ENCODE measurements at places on chromosomes 6 and 20.

- no peak for DNase-seq
Measured at GRCh38 chr6:127932708-127933107, 31.9 kb upstream of the THEMIS start.

DNA sequence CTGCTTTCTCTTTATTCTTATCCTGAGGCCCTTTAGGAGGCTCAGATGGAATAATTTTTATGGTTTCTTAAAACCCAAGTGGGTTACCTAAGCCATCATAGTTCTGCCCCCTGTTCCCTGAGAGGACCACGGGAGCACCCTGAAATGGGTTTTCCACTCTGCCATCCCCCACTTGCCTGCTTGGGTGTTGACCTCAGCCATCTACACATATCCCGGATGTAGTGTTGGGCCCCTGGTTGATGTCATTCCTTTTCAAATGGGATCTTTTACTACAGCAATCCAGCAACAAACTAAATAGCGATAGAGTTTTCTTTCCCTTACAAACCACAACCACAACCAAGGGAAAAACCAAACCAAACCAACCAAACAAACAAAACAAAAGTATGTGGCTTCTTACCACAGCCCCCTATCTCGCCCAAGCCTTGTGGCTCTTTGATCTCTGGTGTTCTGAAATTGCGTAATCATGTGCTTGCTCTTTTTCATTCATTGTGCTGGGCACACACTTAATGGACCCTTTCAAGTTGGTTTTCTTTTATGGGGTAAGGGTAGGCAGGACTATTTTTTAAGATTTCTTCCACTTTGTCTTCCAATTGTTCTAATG, 154.9 kb downstream of the ESR1 start:
- DNase-seq = no peak

DNA sequence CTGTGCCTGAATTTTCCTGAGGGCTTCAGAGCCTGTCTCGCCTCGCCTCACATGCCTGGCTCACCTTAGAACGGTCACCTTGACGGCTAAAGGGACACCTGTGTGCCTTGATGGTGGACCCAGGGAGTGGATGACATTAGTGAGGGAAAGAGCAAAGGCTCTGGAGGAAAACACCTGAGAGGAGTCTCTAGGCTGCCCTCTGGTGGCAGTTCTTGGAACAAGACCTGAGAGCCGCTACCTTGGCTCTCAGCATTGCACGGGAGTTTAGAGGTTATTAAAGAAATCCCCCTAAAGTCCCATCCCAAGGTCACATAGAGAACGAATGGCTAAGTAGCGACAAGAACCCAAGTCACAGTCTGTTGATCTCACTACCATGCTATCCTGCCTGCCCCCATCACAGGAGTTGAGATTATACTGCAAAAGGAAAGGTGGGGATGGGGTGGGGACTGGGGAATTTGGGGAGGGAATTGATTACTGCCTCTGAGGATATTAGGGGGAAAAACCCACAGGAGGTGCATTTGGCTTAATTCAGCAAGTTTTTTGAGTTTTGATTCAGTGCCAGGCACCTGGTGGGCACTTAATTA, 7.9 kb upstream of the CDSN start:
- DNase-seq = peak; percentile 56

- DNase-seq = no peak
Measured at GRCh38 chr6:168292826-168293225, 26.8 kb downstream of the DACT2 start.

- no peak for DNase-seq
Measured at GRCh38 chr6:31874084-31874670, 4.6 kb downstream of the SLC44A4 start.

DNA sequence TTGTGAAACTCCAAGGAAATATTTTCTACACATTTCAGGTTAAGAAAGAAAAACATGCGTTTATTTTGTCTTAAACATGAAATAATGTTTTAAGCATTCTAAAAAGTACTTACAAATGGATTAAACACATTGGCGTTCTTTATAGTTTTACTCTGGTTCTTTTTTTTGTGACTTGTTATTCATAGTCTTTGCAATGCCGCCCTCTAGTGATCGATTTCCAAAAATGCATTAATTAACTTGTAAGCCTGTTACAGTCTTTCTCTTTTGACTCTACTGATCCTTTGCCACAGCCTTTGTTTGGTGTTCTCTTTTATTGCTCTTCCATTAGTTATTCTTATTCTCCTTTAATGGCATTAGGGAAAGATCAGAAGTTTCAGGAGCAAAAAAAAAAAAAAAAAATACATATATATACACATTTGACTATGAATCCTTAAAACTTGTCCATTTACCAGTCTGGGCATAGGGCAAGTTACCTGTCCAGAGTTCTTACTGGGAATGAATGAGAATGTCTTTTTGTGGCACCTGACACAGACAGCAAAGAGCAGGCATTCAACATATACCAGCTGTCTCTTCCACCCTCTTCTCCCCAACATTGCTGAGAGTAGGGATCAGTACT, 59.9 kb downstream of the MACROD2 start:
- DNase-seq = no peak

- no peak for DNase-seq
Measured at GRCh38 chr20:62707921-62708521, 615 bp upstream of the NTSR1 start.

DNA sequence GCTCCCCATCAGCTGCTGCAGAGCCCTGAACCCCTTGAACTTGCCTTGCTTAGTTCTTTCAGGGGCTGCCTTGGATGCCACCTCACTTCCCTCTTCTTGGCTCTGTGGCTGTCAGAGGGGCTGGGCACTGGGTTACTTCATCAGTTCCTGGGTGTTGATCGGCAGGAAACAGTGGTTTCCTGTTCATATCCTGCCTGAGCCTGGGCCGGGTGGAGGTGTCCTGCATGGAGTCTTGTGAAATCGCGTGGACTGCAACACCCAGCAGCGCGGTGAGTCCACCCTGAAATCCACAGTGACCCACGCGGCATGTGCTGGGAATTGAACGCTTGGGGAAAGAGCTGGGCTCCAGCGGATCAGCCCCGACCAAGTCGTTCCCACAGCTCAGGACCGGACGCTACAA, 97.5 kb downstream of the CDH26 start:
- no peak for DNase-seq

DNA sequence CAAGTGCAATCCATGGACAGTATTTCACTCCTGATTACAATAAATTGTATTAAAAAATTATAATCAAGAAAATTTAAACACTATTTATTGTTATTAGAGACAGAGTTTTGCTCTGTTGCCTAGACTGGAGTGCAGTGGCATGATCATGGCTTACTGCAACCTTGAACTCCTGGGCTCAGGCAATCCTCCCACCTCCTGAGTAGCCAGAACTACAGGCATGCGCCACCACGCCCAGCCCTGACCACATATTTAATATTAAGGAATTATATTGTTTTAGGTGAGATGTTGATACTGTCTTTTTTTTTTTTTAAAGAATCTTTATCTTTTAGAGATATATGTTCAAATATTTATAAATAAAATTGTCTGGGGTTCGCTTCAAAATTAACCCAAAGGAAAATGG, 14.6 kb downstream of the LCA5 start:
- DNase-seq = no peak

DNA sequence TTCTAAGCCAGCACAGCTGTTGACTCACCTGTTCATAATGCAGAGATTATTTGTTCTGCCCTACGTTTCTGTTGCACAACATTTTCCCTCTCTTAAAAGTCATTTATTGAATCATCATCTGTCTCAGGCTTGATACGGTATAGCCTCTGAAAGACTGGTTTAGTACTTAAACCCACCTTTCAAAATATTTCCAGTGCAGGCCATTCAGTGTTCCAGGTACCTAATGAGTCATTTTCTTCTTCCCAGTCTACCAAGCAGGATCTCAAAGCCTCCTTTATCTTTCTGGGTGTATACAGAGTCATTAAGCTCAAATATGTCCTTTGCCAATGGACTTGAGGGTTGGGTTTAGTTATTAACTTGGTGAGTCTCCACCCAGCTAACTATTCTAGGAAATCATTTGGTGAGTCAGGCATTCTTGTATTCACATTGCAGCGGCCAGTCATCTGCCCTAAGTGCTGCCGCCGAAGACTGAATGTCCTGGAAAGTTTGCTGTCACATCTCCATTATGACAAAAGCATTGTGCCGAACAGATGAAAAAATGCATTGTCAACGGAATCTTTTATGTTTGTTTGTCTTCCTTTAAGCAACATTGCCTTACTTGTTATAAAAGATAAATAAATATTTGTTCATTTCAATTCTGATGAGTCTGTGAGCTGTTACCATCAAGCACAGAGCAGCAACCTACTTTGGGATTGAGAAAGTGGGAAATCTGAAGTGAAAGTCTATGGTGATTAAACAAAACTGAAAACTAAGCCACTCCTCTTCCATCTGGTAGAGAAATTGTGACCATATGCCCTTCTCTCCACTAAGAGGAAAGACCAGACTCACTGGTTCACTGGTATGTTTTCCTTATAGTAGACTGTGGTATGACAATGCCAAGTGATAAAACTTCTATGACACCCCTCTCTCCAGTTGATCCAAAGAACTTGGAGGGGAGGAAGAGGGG, 14.3 kb upstream of the FAM135A start:
- DNase-seq = no peak

GRCh38 chr6:44730771-44731391, 343.4 kb downstream of the CDC5L start:
- no peak for DNase-seq

GRCh38 chr6:122713138-122713537, 66.4 kb upstream of the FABP7 start:
- no peak for DNase-seq

DNA sequence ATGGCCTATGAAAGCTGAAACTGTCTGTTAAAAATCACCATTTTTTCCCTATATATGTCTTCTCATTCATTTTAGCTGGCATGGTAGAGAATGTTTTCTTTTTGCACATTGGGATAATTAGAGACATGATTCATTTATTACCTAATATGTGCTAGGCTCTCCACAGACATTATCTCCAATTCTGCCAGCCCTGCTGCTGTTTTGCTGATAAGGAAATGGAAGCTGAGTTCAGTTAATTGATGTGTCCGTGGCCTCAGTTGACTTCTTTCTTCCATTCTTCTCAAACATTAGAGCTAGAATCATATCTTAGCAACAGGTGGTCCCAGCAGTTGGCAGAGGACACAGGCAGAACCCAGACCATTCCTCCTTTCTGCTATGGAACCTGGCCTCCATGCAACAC, 644.1 kb upstream of the CITED2 start:
- DNase-seq = no peak

DNA sequence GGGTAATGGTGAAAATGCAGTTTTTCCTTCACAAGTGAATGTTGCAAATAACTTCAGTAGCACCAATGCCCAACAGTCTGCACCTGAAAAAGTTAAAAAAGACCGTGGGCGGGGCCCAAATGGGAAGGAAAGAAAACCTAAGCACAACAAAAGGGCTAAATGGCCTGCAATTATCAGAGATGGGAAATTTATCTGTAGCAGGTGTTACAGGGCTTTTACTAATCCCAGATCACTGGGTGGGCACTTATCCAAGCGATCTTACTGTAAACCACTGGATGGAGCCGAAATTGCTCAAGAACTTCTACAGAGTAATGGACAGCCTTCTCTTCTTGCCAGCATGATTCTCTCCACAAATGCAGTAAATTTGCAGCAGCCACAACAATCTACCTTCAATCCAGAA, 64.8 kb upstream of the SMIM8 start:
- DNase-seq = no peak

- DNase-seq = no peak
Measured at GRCh38 chr20:5222919-5223634, 93.7 kb downstream of the PROKR2 start.

- DNase-seq = no peak
Measured at GRCh38 chr6:110662490-110663211, 152.6 kb downstream of the CDK19 start.

DNA sequence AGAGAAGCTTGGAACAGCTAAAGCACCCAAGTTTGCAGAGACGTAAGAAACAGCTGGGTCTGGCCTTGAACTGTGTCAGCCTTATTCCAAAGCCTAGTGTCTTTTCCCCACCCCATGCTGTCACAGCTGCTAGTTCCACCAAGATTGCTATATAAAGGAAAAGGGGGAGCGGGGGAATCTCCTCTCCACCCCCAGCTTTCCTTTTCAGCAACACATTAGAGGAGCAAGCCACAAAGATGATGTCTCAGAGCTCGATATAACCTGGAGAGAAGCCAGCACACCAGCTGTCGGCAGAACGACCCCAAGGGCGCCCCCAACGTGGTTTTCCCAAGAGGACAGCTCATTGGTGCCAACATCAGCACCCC, 36.5 kb downstream of the ATP9A start:
- no peak for DNase-seq

- no peak for DNase-seq
Measured at GRCh38 chr20:57469418-57470211, 55.3 kb downstream of the CTCFL start.
